Activated CD8-positive, alpha-beta memory T cell treated with anti-CD3 and anti-CD28 coated beads, Interleukin-2, amount 10 ng/mL, durations not matched to agents 7 days and 5 days (primary cell): ENCODE measurements at places on chromosomes 6 and 20.

GRCh38 chr20:37511610-37512275 lies 9.3 kb upstream of the NNAT start:
- no peak for DNase-seq

GRCh38 chr20:59063358-59064213 lies 21.0 kb upstream of the PRELID3B start:
- no peak for DNase-seq

DNA sequence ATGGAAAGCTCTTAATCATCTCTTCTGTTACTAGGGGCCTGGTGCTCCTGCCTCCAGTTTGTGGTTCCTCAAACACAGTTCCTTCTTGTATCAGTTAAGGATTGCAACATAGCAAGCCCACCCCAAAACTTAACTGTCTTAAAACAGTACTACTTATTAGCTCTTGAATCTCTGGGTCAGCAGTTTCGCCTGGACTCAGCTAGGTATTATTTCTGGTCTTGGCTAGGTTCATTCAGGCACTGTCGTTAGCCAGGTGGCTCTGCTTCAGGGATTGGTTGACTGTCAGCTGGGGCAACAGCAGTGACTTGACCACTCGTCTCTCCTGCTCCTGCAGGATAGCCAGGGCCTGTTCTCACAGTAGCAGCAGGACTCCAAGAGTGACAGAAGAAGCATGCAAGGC lies 30.0 kb upstream of the RALY start:
- no peak for DNase-seq

DNA sequence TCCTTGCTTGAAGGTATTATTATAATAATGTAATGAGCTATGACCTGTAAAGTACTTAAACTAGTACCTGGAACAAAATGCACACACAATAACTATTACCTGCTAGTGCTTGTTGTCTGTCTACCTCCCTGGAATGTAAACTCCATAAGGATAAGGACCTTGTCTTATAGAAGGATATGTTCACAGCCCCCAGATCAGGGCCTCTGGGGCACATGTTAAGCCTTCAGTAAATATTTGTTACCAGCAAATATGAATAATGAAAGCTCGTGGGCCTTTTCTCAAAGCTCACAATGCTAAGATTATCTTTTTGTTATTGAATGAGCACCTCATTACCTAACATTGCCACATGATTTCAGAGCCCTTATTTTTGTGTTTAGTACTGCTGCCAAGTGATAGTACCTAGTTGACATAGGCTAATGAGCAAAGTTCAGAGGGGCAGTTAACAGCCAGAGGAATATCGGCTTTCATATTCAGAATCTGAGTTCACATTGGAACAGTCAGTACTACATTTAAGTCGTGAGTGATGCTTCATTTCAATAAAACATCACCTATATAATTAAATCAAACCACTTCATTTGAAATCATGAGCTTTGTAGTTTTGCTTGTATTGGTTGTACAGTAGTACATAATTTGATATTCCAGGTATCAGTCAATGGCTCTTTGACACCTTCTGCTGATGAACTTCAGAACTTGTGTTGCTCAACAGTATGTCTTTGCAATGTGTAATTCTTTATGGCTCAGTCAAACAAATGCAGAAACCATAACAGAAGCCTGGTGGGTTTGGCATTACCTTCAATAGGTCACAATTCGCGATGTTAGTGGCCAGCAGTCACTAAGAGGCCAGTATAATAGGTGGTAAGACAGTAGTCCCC lies 11.8 kb upstream of the SMLR1 start:
- no peak for DNase-seq

GRCh38 chr6:128981716-128982115 lies 98.8 kb downstream of the LAMA2 start:
- DNase-seq = no peak

GRCh38 chr6:132814716-132815570 lies 574 bp downstream of the RPS12 start:
- no peak for DNase-seq

- DNase-seq = no peak
These were observed 642 bp downstream of the NKX2-2 start for GRCh38 chr20:21513181-21513663.

DNA sequence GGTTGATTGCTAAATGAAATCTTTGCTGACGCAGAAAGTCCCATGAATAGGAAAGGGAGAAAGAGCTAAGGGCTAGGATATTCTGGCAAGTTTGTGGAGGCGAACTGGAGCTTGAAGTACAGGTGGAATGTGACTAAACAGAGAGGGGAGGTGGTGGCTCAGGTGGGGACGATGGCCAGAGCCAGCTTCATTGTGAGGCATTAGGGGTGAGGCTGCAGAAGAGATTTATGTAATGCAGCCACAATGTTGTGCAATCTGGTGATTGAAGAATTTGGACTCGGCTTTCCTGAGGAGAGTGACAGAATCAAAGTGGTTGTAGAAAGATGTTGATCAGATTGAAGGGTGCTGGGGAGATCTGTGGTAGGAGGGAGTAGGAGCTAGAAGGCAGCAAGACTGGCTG lies 42.9 kb upstream of the SPACA1 start:
- DNase-seq = no peak

DNA sequence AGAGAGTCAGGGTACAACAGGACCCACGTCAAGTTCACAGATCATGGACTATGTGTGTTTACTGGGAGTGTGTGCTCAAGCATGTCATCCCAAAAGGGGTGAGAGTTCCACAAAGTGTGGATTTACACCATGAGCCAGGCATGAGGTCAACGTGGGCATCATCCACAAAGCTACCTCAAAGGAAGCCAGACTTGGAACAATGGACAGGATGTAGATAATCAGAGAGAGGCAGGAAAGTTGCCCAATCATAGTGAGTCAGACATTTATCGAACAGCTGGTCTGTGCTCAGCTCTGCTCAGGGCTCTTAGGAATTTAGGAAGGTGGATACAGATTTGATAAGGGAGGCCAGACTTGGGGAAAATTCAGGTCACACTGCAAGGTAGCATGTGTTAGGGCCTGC lies 317.2 kb upstream of the CDYL start:
- no peak for DNase-seq

DNA sequence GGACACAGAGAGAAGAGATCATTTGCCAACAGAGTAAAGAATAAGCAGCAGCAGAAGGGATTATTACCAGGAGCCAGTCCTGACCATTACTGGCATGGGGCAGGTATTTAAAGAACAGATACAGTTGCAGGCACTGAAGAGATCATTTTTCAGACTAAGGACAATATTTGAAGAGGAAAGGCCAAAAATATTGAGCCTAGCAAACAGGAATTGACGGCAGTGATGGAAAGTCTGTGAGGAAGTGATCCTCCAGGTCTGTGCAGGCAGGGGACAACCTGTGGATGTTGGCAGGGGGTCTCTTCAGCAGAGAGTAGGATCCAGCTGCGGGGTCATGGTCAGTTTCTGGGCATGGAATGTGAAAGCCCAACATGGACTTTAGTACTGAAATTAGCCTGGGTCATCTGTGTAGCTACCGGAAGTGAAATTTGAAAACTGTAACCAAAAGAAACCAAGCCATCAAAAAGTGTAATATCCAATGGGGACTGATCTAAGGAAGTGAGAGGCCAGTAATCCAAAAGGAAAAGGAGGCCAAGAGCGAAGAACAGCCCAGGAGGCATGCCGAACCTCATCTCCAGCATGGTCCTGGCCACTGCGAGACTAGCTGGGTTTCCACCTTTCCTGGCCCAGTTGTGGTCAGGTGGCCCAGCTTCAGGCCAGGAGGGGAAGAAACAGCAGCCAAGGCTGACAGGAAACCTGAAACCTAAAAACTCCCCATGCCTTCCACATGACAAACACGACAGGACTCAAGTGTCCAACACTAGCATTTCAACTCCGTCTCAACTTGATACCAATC lies 115.1 kb upstream of the TNFAIP3 start:
- DNase-seq = no peak

- no peak for DNase-seq
These were observed 83.7 kb upstream of the AHI1 start for GRCh38 chr6:135581211-135581610.

DNA sequence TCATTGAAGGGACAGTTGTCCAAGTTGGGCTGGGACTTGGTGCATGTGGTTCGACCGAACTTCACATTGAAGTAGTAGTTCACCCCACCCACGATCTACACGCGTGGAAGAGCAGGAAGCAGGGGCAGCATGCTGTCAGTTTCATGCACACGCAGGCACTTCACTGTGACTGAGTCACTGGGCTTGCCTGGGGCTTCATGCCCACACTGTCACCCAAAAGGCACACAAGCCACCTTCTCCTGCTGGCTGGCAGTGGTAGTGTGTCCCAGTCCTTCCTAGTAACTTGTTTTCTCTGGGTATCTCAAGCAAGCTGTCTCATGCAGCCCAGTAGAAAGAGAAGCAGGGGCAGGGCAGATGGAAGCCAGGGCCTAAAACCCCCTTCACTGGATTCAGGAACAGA lies 2.0 kb downstream of the CST5 start:
- DNase-seq = no peak

- DNase-seq = no peak
These were observed 914 bp upstream of the VAPB start for GRCh38 chr20:58388028-58388601.

- no peak for DNase-seq
These were observed 496.7 kb downstream of the RNF144B start for GRCh38 chr6:18883851-18884250.

GRCh38 chr6:35477028-35477427 lies 8.8 kb downstream of the RPL10A start:
- no peak for DNase-seq

DNA sequence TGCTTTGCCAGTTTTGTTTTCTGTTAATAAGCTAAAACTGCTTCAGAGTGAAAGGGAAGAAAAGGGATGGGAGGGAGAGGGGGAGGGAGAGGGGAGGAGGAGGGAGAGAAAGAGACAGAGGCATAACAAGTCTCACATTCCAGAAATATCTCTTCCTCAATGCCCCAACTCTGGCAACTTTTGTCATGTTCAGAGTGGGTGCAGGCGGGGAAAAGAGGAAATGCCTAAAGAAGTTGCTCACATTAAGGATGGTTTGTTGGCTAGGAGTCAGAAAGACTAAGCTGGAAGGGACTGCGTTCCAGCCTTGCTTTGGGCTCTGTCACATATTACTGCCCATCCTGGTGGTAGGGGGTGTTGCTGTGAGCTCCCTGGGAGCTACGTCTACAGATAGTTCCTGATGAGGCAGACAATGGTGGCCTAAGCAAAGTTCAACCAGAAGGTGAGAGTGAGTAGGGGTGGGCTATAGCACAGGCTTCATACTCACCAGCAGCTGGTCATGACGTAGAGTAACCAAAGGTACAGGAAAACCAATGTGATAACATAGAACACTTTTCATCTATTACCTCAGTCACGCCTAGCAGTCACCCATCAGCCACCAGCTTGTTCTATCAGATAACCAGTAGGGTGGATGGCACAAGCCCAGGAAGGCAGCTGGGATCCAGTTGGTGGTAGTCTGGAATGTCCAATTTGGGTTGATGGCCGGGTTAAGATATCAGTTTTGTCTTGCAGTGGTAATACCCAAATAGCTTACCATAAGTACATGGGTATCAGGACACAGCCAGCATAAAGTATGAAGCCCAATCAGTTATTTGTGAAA lies 2.1 kb downstream of the TSPYL4 start:
- no peak for DNase-seq

DNA sequence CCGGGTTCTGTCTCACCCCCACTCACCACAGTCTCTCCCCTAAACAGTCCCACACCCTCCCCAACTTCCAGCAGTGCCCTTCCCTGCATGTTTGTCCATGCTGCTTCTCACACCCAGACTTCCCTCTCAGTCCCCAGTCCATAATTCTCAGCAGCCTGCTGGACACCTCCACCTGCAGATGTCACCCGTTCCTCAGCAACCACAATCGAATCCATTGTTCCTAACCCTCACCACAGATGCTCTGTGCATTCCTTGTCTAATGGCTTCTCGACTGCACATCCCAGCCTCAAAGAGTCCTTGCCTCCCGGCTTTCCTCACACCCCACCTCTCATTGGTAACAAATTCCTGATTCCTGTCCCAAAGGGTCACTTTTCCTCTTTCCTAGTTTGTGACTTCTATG lies 55.6 kb downstream of the GOPC start:
- no peak for DNase-seq

DNA sequence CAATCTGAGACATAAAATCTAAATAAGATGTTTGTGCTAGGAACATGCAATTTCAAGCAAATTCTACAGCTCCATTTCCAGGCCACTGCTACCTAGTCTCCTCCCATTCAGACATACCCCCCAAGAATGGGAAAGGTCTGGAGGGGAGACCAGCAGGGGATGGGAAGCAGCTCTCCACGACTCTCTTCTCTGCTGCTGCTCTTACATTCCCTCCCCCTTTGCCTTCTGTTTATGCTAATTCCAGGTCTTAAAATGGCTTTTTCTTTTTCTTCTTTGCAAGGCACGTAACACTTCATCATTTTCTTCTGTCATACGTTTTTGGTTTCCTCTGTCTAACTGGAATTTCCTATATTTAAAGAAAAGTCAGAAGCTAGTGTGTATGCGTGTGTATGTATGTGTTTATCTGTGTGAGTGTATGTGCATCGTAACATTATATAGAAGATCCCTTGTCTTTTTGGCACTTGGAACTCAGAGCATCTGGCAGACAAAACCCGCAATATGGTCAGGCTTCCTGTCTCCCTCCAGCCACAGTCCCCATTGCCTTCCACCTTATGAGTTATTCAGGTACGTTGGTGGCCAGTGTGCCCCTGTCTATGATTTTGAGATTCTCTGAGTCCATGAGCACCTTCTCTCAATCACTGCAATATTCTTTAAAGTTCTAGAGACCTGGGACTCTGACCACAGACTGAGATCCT lies 493.7 kb downstream of the BTBD3 start:
- DNase-seq = no peak

DNA sequence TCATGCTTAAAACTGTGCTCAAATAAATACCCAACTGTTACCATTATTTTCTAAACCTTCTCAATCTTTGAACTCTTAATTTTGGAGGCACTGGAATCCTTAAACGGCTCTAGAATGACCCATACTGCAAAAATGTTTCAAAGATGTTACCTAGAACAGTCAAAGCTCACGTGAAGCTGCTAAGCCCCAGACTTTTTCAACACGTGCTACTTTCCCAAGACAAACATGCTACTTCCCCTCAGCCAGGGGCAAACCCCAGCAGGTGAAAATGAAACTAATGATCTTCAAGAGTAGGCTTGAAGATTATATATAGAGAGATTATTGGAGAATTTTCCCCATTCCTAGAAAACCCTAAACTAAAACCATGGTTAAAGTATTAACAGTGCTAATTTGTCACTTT lies 28.1 kb downstream of the HUS1B start:
- no peak for DNase-seq

GRCh38 chr20:60428651-60429050 lies 470.4 kb downstream of the CDH26 start:
- no peak for DNase-seq

DNA sequence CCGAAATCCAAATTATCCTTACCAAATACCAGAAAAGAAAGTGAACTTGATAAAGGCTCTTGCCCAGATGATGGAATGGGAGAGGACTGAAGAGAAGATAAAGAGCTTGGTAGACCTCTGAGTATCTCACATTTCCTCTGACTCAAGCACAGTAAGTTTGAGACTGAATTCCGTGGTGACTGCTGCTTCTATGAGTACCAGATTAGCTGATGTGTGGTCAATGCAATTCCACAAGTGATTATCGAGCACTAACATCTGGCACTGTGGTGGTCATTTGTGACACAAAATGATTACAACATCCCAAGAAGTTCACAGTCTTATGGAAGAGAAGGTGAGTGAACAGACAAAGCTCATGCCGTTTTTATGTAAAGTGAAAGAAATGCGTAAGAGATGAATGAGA lies 2.6 kb upstream of the RPS6KA2 start:
- no peak for DNase-seq

GRCh38 chr6:99512033-99512432 lies 3.2 kb downstream of the USP45 start:
- DNase-seq = no peak

- no peak for DNase-seq
These were observed 97.5 kb downstream of the ZMYND8 start for GRCh38 chr20:47258745-47259695.

GRCh38 chr6:92114091-92114675 lies 1305.2 kb downstream of the EPHA7 start:
- no peak for DNase-seq
